RPMI7951 (cell line): ENCODE measurements at places on chromosomes 12 and 14.

GRCh38 chr14:69625299-69626131 is 14.1 kb downstream of the SUSD6 start:
- DNase-seq: peak; percentile 48

DNA sequence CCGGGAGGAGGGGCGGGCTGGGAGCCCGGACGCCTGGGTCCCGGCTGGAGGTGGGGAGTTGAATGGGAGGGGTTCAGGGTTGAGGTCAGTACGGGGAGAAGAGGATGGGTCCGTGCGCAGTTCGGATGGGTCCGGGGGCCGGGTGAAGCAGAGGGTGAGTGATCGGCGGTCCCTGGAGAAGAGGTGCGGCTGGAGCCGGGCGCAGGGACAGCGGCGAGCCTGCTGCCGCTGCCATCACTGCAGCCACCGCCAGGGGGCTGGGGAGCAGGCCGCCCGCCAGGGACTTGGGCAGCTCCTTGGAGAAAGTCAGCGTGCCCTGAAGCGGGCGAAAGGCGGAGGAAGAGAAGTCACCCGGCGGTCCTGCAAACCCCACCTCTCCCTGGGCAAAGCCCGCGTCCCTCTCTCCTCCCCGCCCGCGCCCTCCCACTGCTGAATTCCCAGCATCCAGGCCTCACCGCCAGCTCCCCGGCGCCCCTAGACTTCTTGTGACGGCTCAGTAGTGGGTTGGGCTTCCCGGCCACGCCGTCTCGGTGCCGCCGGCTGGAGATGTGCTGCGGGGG is 6.0 kb upstream of the GPR84 start:
- peak; percentile 82 for DNase-seq

GRCh38 chr12:121750507-121750955 is 38.0 kb downstream of the TMEM120B start:
- no peak for DNase-seq

GRCh38 chr14:105333613-105334364 is 19.2 kb downstream of the PACS2 start:
- DNase-seq: no peak

GRCh38 chr12:32398816-32399369 is 465 bp upstream of the FGD4 start:
- DNase-seq: no peak

DNA sequence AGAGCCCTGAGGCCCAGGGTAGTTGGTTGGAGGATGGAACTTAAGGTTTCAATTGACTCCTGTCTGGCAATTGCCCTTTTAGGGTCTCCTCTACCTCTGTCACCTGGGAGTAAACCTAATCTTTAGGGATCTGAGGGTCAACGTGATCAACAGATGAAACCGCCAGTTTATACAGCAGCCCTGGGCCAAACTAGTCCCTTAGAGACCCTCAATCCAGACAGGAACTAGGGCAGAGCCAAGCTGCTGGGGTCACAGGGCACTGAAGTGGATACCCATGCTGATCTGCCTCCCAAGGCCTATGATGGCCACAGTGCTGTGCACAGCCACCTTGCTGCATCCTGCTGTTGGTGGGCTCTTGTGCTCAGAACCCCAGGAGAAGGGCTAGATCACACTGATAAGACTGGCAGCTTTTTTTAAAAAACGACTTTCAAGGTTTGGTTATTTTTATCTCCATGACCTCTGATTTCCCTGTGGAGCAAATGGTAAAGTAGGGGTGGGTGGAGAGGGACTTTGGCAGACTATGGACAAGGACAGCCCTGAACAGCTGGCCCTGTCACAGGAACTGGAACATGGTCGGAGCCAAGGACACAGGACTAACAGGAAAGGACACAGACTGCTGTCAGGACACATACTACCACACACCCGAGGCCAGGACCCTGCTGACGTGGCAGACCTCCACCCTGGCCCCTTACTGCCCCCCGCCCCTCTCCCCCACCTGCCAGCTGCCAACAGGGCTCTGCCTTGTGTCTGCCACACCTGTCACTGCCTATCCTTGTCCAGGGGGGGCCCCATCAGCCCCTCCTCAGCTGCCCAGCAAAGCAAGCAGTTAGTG is 474 bp downstream of the FITM1 start:
- no peak for DNase-seq

- no peak for DNase-seq
These were observed 14.5 kb downstream of the CFAP73 start for GRCh38 chr12:113164014-113164413.

DNA sequence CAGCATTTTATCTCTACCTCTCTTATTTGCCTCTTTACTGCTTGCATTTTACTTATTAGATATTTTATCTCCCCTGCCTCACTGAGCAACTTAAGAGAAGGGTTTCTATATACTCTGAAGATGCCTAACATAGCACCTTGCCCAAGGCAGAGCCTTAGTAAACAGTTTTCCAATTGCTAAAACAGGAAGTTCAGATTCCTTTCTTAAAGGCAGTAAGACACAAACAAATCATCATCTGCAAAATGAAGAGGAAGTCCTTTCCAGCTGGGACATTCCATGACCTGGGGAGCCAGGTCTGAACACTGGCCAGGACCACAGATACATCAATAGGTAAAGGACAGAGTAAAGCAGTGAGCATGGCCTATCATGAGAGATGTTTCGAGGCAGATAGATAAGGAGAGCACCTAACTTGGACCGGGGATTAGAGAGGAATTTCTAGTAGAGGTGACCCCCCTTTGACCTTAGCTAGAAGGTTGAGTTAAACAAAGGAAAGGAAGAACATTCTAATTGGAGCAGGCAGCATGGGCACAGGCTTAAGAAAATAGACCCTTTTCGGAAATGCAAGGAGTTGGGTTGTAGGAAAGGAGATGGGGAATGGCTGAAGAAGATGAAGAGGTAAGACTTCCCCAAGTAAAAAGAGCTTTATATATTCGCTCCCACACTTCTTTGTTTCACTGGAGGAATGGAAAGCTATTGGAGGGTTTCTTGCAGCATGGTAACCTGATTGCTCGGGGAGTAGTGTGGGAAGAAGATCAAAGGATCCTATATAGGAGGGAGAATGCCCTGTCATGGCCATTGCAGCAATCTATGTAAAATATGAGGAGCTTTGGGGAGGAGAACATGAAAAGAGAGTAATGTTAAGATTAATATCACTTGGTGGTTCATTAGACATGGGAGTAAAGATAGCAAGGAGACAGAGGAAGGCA is 94.8 kb downstream of the PHLDA1 start:
- no peak for DNase-seq

GRCh38 chr12:24500421-24500820 is 448.5 kb downstream of the BCAT1 start:
- no peak for DNase-seq

GRCh38 chr14:52153939-52154338 is 85.1 kb upstream of the NID2 start:
- no peak for DNase-seq

DNA sequence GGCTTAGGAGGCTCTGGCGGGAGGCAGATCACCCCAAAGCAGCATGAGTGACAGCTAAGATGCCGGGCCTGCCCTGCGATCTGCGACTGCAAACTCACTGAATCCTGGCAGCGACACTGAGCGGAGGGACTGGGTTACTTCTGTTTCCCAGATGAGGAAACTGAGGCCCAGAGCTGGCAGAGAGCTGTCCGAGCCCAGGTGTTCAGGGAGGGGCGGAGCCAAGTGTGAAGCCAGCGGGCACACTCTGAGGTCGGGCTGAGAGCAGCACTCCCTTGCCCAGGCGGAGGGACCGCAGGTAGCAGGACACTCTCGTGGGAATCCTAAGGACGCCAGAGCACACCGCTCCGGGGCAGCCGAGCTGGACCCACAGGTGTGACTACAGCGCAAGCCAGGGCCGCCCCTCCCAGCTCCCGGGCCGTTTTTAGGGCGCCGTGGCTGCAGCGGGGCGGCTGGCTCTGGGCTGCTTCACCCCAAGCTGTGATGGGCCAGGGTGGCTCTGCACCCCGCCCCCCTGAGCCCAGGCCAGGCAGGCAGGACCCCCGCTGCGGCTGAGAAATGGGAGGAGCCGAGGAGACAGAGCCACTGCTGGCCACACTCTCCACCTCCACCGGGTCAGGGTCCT is 27.4 kb downstream of the MMP17 start:
- no peak for DNase-seq

DNA sequence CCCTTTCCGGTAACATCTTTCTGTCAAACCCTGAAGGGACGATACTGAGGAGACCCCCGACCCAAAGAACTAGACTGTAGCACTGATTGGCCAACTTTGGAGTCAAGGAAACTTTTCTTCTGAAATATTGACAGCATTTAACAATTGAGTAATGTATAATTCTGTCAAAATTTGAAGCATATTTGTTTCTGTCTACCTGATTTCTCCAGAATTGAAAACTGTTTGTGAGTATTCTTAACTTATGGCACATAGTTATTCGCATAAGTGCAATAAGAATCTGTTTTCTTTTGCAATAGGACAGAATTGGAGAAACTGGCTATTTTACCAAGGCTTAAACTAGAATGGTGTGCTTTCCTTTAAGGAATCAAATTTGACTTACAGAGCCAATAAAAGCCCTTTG is 267.1 kb upstream of the FOXN3 start:
- no peak for DNase-seq

DNA sequence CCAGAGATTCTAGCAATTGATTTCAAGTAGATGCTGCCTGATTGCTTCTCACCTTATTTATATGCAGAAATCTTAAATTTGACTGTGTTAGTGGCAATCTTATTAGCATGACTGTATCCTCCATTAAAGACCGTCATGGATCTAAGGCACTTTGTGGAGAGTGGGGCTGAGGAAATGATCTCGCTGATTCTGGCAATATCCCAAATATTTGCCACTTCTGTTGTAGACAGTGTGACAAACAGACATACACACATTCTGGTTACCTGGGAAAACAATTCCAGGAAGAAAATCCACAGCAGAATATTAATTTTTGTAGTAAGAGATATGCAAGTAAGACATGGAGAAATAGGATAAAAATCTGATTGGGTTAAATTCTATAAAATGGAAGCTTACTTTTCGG is 269.0 kb upstream of the G2E3 start:
- DNase-seq: no peak

- no peak for DNase-seq
These were observed 16.3 kb upstream of the MDM1 start for GRCh38 chr12:68348419-68348818.

GRCh38 chr14:59301354-59301753 is 112.9 kb downstream of the DAAM1 start:
- DNase-seq: no peak

- peak; percentile 95 for DNase-seq
These were observed 479.1 kb downstream of the ATP23 start for GRCh38 chr12:58420503-58420902.

GRCh38 chr12:19550626-19551025 is 111.3 kb downstream of the AEBP2 start:
- DNase-seq: no peak

DNA sequence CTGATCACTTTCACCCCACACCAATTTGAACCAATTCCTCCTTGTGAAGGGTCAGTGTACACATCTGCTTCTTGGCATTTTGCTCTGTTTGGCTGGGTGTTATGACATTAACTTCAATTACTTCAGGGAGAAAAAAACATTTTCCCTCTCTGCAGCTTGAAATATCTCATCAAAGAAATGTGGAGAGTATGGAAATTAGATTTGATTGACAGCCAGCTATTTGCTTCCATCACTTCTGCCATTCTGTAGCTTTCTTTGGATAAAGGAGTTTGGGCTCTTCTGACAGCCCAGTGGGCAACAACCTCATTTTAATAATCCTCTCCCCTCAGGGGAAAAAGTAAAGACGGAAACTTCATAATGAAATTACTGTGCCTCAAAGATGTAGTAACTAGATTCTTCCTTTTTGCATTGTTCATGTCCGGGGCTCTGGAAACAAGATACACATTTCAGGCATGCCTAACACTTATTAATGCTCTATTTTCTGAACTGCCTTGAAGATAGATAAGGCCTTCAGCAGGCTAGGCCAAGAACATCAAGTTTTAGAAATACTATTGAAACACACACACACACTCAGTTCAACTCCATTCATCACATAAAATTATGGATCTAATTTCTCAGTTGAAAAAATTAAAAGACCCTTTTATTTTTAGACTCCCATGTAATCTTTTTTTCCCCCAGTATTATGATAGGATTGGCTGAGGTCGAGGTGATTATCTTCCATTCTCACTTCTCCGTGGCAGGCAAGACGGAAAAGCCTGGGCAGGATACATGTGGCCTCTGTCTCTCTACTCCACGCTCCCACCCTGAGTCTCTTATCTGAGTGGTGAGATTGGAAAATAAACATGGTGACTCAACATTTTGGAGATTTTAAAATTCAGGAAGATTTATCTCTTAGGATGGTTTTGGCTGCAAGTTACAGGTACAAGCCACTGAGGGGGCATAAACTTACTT is 10.3 kb upstream of the GPHB5 start:
- DNase-seq: no peak

GRCh38 chr14:38004610-38004879 is 203.2 kb upstream of the SSTR1 start:
- no peak for DNase-seq

DNA sequence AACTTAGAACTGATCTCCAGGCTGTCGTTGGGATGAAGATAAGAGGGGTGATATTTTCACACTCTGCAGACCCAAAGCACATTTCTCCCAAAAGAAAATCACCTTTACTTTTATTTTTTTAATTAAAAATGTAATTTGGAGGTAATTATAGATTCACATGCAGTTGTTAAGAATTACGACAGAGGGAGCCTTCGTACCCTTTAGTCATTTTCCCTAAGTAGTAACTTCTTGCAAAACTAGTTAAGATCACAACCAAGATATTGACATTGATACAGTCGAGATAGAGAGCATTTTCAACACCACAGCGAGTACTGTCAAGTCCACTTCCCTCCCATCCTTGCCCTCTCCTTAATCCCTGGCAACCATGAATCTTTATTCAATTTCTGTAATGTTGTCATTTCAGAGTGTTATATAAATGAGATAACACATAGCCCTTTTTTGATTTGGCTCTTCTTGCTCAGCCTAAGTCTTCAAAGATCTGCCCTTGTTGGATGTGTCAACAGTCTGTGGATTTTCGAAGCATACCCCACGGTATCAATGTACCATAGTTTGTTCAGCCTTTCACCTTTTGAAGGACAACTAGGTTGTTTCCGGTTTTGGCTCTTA is 39.6 kb downstream of the DNAH10 start:
- DNase-seq: peak; percentile 32

- DNase-seq: peak; percentile 45
These were observed 10.6 kb downstream of the BBS10 start for GRCh38 chr12:76337583-76337982.

DNA sequence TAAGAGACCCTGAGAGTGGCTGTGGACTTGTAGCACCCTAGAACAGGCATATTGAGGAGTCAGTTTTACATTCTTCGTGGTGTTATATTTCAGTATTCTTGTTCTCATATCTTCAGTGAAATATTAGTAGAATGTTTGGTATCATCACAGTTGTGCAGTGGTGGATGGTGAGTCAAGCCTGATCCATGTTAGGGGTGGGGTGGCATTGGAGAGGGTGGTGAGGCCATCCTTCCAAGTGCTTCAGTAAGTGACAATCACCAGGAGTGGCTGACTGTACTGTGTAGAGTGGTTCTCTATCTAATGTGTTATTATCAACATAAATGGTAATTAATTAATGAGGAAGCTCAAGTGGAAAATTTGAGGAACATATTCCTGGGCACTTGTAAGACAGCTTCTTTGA is 197.7 kb upstream of the SLC16A7 start:
- DNase-seq: no peak

- peak; percentile 28 for DNase-seq
These were observed 602.8 kb downstream of the ALG10 start for GRCh38 chr12:34625116-34625515.
